Glomerular endothelial cell (primary cell): ENCODE measurements at places on chromosomes 2 and 18.

DNA sequence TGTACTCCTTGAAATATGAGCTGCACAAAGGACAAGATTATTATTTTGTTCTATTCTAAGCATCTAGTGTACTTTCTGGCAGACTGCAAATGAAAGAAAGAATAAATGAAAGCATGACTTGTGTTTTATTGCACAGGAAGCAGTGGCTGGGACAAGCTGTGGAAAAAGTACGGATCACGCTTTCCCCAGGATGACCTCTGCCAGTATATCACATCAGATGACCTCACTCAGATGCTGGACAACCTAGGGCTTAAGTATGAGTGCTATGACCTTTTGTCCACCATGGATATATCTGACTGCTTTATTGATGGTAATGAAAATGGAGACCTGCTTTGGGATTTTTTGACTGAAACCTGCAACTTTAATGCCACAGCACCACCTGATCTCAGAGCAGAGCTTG is 49.4 kb downstream of the HNMT start:
- no peak for DNase-seq

DNA sequence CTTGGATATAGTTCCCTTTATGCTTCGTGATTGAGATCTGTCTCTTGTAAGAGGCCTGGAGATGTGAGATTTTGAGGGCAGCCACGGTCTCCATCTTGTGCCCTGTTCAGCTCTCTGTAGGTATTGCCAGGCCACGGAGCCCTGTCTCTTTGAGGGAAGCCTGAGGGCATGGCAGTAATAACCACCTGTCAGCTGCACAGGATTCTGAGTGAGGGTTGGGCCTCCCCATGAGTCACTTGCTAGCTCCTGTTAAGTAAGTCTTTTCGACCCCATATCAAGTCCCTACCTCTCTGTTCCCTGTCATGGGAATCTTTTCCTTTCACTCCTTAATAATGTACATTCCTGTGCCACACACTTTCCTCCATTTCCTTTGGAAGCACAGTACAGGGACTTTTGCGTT is 20.4 kb downstream of the LYPD6B start:
- DNase-seq, result no peak

- no peak for DNase-seq
Observed at GRCh38 chr2:17208511-17208910, 309.7 kb downstream of the RAD51AP2 start.

DNA sequence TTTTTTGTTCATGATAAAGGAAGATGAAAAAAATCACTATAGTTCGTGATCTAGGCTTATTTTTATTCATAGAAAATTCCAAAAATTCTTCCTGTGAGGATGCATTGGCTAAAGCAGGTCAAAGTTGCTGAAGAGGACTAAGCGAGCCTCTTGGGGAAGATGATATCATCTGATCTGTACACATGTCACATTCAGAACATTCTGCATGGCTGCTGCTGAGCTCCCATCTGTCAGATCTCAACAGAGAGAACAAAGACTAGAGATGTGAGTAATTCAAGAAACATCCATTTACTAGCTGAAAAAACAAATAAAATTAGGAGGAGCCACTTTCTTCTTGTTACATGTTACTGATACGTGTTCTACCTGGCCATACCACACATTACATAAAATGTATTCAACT is 518.6 kb upstream of the FSIP2 start:
- no peak for DNase-seq

DNA sequence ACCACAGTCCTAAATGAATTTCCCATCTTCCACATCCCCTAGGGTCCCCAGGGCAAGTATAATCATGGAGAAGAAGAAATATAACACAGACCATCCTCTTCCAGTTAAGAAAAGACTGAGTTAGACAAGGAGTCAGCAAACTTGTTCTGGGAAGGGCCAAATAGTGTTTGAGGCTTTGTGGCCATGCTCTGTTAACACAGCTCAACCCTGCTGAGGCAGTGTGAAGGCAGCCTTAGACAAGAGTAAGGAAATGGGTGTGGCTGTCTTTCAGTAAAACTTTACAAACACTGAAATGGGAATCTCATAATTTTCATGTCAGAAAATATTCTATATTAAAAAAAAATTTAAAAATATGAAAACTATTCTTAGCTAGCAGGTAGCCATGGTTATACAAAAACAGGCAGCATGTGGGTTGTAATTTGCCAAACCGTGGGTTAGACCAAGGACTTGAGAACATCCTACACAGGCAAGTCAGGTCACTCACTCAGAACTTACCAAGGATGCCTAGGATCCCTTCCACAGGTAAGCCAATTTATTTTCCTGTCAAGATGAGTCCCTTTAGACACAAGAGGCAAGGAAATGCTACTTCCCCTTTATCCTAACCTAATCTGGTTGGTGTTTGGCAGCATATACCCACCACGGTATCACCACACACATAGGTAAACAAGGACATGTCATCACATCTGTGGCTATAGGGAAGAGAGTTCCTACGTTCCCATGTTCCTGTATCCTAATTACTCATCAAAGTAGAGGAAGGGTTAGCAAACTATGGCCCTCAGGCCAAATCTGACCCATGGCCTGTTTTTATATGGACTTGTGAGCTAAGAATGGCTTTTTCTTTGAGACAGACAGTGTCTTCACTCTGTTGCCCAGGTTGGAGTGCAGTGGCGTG is 31.9 kb downstream of the C2orf74 start:
- no peak for DNase-seq

GRCh38 chr2:224881846-224882245 is 160.4 kb downstream of the DOCK10 start:
- no peak for DNase-seq

- DNase-seq, result no peak
Observed at GRCh38 chr18:76412010-76412817, 82.8 kb downstream of the ZNF516 start.

GRCh38 chr2:36771671-36772070 is 75.2 kb downstream of the VIT start:
- no peak for DNase-seq

GRCh38 chr2:164145093-164145987 is 409.5 kb upstream of the FIGN start:
- DNase-seq, result no peak
